ENCODE measurements at places on chromosomes 4 and X.

DNA sequence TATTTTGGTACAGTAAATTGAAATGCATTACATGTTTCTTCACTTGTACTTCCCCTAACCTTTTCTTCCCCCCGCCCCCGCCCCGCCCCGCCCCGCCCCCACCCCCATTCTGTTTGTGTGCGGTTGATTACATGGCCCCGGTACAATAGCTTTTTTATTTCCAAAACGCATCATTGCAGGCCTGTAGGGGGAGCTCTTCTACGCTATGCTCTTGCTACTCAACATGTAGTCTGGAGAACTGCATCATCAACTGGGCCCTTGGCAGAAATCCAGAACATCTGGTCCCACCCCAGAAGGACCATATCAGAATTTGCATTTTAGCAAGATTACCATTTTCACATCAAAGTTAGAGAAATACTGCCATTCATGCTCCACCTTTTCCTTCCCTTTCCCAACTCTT is 333.3 kb upstream of the DDX53 start:
- no peak for DNase-seq

DNA sequence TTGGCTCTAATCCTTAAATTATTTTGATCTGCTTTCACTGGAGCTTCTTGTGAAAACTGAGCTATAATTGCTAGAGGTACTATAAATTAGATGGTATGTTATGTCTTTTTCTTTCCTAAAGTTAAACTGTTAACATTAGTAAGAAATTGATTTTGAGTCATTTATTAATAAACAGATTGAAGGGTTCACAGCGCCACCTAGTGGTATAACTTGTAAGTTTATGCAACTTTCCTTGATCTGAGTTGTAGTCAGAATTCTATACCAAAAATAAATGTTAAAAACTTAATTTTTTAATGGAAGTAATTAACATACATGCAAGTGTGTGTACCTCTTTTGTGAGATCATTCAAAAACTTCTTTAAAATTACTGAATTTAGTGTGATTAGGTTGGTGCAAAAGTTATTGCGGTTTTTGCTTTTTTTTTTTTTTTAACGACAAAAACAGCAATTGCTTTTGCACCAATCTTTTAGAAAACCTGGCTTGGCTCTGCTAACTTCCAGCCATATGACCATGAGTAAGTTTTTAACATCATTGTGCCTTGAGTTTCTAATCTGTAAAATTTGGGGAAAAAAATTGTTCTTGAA is 151.5 kb downstream of the CENPC start:
- no peak for DNase-seq

- no peak for DNase-seq
These were observed 800.2 kb upstream of the FTHL17 start for GRCh38 chrX:31872007-31872406.

DNA sequence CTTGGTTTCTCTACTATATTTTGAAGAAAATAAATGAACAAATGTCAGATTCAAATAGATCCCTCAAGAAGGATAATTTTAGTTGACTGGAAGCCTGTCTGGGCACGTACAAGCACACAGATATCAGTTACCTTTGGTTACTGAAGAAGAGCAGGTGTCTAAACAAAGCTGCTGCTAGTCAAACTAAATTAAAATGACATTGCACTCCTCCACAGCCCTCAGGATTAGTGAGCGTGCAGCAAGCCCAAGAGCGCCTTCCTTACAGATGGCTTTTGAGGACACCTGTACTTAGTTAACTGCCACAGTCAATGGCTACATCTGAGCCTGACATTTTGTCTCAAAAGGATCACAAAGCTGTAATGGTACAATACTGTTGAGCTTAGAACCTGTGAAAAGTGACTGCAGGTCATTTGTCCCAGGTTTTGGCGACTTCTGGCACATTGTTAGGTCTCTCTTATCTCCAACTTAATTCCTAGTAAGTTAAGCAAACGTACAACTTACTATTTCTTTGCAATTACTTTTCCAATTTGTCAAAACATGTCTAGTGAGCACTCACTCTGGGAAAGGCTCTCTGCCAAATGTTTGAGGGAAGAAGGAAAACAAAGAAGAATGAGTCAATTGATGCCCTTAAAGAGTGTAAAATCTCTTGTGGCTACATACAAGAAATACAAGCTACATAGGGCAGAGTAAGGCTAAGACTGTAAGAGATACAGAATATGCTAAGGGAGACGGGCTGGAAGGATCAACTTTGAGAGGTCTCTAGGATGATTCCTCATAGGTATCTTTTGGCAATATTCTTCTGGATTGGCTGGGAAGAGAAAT is 25.6 kb upstream of the DAPP1 start:
- DNase-seq, result no peak

DNA sequence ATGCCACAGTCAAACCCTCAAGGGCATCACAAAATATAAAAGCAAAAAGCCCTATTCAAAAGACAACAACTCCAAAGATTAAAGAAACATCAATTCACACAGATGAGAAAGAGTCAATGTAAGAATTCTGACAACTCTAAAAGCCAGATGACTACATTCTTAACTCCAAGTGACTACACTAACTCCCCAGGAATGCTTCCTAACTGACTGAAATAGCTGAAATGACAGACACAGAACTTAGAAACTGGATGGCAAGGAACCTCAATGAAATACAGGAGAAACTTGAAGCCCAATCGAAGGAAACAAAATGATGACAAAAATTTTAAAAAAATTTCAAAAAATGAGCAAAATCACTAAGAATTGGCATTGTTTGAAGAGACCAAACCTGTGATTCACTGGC is 1047.6 kb upstream of the PCDH10 start:
- DNase-seq, result no peak

DNA sequence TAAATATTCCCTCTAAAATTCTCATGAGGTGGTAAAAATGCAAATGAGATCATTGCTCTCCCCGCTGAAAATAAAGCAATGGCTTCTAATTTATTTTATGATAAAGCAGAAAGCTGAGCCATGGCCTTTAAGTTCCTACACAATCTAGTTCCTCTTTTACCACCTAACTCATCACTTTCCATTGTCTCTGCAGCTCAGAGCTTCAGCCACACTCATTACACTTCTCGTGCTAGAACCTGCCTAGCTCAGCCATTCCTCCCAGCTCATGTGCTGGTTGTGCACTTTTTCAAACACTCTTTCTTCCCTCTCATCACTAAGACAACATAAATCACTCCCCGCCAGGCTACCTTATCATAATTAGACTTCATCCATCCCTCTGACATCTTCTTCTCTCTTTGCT is 1112.1 kb upstream of the PRKX start:
- DNase-seq, result no peak

- no peak for DNase-seq
These were observed 145.7 kb upstream of the MBNL3 start for GRCh38 chrX:132634521-132634920.

DNA sequence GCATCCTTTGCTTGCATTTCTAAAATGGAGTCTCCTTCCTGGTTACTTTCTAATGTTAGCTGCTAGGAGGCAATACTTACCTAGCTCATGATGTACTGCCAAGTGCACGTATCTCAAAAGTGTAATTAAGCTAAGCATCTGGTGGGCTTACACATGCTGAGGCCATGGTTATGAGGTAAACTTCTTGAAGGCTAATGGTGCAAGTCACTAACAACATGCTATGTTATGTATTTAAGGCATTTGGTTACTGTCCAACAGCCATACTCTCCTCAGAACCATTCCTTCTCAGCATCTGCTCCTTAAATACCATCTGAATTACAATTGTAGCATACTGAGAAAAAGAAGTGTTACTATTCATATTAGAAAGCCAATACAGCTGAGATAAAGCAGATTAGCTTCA is 318.6 kb upstream of the BMP3 start:
- DNase-seq, result no peak

GRCh38 chr4:60384516-60384915 is 815.6 kb upstream of the ADGRL3 start:
- DNase-seq, result no peak

GRCh38 chr4:36133658-36134057 is 110.7 kb downstream of the ARAP2 start:
- DNase-seq, result no peak

DNA sequence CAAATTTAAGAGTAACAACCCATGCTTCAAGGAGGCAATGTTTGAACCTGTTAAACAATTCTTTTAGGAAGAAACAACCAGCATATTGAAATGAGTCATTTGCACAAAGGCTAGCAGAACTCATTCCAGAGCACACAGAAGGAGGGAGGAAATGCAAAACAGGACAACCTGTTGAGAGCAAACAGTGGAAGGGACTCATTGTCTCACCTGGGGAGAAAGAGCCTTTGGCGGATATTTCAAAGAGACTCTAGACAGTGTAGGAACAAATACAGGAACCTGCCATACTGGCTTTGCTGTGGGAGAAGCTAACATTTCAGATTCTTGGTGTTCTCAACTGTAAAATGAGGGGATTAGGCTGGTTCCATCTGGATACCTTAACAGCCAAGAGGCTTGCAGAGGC is 14.8 kb upstream of the RASGEF1B start:
- no peak for DNase-seq

- no peak for DNase-seq
These were observed 133.4 kb upstream of the MSX1 start for GRCh38 chr4:4726051-4726450.

DNA sequence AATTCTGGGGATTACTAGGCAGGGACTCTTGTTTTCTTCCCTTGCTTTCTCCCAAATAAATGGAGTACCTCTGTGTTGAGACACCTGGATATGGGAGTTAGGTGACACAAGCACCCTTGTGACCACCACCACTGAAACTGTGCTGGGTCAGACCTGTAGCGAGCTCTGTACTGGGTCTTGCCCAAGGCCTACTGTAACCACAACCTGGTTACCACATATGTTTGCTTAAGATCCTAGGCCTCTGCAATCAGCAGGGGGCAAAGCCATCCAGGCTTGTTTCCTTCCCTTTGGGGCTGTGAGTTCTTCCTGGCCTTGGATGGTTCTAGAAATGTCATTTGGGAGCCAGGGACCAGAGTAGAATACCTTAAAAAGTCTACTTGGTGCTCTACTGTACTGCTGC is 49.4 kb downstream of the LPAR4 start:
- no peak for DNase-seq

- DNase-seq, result no peak
These were observed 21.4 kb upstream of the SCRG1 start for GRCh38 chr4:173420324-173420752.

GRCh38 chr4:153018684-153019083 is 82.6 kb downstream of the FHDC1 start:
- no peak for DNase-seq

- DNase-seq, result no peak
These were observed 2.4 kb downstream of the PPP2R2C start for GRCh38 chr4:6469898-6470501.

DNA sequence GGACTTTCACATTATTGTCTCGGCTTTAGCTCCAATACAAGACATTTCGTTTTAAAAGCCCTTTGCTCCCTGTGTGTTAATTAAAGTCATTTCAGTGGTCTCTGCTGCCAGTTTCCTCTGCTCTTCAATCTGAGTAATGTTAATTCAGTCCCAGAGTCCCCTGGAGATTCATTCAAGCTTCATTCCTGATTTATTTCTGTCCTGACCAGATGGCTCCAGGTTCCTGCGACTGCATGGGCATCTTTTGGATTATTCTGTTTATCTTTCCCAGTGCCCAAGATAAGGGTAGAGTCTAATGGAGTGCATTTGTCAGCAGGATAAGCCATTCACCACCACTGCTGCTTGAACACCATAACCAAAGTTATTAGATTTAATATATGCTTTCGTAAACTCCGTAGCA is 6.1 kb upstream of the PAGE1 start:
- DNase-seq, result no peak

DNA sequence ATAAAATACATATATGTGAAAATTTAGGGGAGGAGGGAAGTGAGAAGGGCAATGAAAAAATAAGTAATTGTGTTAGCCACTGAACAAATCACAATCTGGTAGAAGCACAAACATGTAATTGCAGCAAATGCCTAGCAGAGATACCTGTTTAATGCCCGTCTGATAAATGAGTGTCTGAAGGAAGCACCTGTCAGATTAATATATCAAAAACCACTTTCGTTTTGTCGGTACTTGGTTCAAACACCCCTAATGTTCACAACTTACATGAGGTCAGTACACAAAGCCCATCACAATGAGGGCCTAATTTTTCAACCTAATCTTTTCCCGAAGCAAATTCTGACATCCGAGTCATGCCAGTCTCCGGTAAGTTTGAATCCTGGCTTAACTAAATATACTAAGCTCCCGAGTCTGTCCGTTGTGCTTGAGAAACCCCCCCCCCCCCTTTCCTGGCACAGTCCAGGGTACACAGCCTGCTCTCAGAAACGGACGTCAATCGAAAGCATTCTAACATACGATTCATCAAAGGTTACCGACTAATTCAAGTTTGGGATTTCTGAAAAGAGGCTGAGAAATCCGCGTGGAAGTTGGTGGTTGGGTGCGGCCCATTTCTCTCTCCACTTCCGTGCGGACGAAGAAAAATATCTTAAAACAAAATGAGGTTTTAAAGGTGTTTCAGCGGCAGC is 758 bp downstream of the SDAD1 start:
- DNase-seq, result no peak

GRCh38 chr4:158008551-158009218 is 164.1 kb downstream of the GASK1B start:
- no peak for DNase-seq

Measured in CD4-positive, alpha-beta T cell treated with Interferon gamma for 1 hour (primary cell).